ENCODE measurements at places on chromosomes 1 and 21. TPM values are rescaled to one million over a fixed set of nuclear protein-coding genes. Genes with fewer than 3 reads are reported as not detected.

DNA sequence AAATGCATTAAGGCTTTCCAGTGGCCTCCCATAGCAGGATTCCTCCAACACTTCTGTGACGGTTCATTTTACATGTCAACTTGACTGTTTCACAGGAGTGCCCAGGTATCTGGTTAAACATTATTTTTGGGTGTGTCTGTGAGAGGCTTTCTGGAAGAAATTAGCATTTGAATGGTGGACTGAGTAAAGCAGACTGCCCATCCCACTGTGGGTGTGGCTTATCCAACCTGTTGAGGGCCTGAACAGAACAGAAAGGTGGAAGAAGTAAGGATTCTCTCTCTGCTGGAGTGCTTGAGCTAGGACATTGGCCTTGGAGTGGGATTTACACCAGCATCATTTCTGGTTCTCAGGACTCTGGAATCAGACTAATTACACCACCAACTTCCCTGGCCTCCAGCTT lies 85.6 kb downstream of the RGS7 start:
- DNase-seq, result no peak

TNFRSF8 gene
- total RNA-seq, result 0.34 TPM

RIPPLY3 gene
- total RNA-seq, result not detected

NBPF6 gene
- 0.20 TPM for total RNA-seq

DNA sequence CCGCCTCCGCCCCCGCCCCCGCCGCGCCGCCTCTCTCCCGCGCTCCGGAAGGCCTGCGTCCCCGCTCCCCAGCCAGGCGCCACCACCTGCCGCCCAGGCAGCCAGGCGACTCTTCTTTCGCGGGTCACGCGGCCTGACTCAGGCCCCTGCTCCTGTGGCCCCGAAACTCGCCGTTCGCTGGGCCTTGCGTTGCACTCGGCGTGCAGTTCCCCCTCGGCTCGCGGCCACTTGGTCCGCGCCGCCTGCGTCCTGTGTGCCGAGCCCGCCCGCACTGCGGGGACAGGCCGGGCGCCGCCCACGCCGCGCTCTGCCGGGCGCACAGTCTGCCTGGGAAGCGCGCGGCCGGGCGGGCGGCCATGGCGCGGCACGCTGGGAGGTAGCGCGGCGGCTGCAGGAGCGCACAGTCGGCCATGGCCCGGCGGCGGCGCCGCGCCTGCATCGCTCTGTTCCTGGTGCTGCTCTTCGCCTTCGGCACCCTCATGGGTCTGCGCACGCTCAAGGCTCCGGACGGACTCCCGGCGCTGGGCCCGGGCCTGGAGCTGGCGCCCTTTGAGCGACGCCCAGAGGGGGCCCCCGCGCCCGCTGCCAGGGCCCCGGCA lies at the start of gene MANEAL:
TSS of gene MANEAL (plus strand) at position 75 of the 599 bp plus-strand sequence. CDS start at position 411, 336 bp downstream.
- no peak for DNase-seq

DNA sequence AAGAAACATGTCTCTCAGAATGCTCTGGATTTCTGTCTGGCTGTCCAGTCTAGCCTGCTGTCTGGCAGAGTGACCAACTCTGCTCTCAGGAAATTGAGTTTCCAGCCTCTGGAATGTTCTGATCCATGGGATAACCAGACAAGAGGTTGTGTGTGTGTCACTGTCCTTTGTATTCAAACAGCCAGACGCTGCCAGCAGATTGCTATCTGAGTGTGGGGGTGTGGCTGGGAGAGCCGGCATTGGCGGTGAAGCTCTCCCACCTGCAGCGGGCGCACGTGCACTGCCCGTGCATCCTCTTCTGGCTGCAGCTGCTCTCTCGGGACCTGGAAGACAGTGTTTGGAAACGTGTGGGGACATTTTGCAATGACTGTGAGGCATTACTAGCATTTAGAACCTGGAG lies 26.1 kb downstream of the PKP1 start:
- no peak for DNase-seq

DNA sequence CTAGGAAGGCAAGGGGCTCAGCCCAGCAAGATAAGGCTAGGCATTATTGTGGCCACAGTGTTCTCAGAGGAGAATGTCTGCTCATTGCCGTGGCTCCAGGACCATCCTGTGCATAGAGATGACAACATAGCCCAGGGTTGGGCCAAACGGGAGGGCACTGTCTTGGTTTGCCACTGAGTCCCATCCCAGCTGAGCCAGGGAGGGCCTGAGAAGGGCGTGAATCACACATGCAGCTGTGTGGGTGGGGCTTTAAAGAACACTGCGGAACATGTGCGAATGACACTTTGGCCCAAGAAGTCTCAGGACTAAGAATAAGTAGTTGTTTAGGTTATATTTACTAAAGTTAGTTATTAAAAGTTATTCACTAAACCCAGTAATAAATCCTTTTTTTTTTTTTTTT lies 18.5 kb downstream of the CHAF1B start:
- no peak for DNase-seq

DNA sequence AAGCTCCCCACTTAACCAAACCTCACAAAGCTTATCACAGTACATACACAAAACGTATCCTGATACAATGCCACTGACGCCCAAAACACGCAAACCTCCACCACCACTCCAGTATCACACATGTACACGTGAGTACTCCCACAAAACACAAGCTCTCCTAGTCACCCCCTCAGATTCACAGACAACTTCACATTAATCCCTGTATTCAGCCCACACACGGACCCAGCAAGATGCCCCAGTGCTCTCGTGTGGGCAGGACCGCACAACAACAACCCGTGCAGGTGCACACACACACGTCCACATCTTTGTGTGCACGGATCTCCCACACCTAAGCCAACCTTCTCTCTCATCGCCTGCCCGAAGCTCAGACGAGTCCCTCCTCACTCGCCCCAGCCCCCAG lies 17.6 kb downstream of the PADI1 start:
- no peak for DNase-seq

DNA sequence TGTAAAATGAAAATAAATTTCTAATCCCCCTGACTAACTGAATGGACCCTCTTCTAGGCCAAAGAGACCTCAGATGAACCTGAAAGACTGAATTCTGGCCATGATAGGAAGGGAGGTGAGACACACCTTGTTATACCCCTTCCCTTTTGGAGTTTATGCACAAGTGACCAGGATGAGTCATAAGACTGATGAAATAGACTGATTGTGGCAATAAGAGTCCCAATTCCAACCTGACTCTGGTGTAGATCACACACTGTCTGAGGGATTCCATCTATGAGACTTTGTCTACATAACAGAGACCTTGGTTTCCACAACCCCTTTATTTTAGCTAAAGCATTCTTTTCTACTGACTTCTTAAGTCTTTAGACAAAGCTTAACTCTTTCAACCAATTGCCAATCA lies 13.5 kb upstream of the OR2G2 start:
- no peak for DNase-seq

DNA sequence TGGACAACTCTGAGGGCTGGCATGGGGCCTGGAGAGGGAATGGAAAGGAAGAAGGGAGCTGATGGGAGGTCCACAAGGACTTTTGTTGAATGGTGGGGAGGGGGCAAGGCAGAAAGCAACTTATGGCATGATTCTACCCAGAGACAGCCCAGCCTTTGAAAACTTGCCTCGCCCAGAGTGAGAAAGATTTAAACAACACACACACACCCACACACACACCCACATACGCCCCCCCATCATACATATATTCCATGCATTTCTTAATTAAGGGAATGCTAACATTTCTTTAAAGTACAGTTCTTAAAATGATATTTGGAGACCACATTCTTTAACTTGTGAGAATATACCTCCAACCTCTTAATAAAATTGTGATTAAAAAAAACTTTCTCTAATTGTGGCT lies 115.4 kb upstream of the F3 start:
- DNase-seq, result no peak

GRHL3 gene
- not detected for total RNA-seq

OR14K1 gene
- not detected for total RNA-seq

DNAI4 gene
- 5.2 TPM for total RNA-seq

- DNase-seq, result no peak
Observed at GRCh38 chr1:86155051-86155806, 1.3 kb downstream of the COL24A1 start.

DNA sequence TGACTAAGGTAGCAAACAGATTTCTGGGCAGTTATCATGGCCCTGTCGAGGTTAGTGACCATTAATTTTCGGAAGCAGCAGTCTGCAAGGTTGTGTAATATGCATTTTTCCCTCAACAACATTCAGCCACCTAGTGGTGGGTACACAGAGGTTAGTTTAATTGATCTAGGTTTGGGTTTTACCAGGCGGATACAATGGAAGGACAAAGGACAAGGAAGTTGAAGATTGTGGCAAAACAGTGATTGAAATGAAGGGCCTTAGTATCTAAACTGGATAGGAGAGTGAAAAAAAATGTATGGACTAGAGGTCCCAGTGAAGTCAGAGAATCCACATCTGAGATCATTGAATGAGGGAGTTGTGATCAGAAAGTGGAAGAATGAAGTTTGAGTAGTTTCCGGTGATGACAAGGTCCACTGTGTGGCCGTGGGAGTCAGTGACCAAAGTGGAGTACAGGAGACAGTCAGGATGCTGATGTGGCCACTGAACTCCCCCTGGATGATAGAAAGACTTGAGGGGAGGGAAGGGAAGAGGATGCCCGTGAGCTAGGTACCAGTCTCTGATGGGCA lies 2.8 kb downstream of the ARMH1 start:
- no peak for DNase-seq

DNA sequence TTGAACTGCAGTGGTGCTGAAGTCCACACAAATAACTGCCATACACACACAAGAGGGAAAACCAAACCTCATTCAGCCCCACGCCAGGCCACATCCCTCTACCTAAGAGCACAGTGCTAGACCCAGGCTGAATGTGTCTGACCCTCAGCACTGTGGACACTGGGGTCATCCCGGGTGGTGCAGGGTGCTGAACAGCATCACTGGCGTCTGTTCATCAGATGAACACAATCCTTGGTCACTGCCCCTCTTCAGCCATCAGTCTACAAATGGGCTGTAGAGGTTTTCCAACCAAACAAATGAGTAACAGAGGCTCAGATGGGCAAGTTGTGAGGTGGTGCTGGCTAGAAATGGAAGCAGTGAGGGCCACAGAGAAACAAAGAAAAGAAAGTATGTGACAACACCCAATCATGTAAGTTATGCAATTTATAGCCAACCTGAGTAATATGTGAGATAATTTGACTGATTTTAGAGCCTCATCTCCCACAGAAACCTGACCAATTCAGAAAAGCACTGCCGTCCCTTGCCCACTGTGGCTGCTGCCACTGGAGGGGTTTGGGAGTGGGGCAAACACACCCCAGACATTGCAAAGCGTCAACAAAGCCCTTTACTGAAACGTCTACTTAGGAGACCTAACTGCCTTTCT lies 27.9 kb downstream of the GNB1 start:
- no peak for DNase-seq

GRCh38 chr21:42396799-42397745 lies 1.2 kb upstream of the TMPRSS3 start:
- DNase-seq, result no peak

- DNase-seq, result peak; percentile 12
Observed at GRCh38 chr1:117534995-117535467, 70.8 kb upstream of the TENT5C start.

DNA sequence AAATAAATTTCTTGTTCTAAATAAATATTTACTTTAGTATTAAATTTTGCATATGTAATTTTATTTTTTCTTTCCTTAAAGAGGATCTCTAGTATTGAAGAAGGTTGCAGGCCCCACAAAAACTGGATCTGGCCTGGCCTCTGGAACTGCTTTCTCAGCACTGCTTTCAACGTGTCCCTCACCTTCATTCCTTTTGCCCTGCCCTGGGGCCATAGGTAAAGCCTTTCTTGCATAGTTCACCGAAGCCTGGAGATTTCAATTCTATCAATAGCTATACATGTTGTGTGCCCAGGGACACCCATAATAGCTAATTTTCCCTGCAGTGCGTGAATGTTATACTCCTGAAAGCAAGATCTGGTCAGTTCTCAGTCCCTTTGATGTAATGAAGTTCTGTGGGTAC lies 12.0 kb upstream of the GPR137B start:
- no peak for DNase-seq

- DNase-seq, result no peak
Observed at GRCh38 chr1:64469116-64469976, 583 bp upstream of the CACHD1 start.

DNA sequence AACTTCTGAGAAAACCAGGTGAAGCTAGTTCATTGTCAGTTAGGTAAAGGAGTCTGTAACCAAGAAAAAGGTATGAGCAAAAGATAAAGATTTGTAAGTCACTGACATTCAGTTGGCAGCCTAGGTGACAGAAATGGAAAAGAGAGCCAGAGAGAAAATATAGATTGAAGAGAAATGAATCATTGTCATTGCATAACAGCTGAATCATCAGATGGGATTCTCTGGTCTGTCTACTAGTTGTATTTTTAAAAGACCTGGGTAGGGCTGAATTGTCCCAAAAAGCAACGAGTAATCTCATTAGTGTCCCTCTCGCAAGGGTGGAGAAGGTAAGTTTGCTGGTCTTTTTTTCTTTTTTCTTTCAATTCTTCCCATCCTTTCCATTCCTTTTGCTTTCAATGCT lies 36.6 kb downstream of the PTGS2 start:
- no peak for DNase-seq

KCNN3 gene
- 0.12 TPM for total RNA-seq

DNA sequence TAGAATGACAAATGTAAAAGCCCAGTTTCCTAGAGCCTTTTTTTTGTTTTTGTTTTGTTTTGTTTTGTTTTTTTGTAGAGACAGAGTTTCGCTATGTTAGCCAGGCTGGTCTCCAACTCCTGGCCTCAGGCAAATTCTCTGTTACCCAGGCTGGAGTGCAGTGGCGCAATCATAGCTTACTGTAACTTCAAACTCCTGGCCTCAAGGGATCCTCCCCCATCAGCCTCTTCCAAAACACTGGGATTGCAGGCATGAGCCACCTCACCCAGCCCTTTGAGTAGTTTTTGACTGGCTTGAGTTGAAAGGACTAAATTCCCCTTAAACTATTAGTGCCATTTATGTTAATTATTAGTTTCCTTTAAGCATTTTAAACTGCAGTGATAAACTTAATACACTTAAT lies 28.8 kb upstream of the ZBTB18 start:
- DNase-seq, result no peak

- no peak for DNase-seq
Observed at GRCh38 chr21:16773206-16773605, 739.6 kb upstream of the CXADR start.

PTPRU gene
- total RNA-seq, result not detected

DNA sequence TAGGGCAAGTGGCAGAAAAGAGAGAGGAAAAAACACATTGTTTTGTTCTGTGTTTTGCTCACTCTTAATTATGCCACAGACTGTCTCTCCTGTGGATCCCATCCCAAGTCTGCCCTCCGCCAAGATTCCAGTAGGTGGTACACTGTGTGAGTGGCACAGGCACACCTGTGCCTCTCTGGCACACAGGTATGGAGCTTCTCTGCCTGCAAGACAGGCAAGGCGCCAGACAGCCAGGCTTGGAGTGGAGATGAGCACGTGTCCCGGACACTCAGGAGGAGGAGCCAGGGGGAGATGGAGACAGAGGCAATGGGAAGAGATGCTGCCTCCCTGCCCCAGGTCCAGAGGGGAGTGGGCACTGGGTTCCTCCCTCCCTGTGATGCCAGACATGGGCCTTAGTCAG lies 6.5 kb upstream of the GRIK3 start:
- no peak for DNase-seq

SLC35F3 gene
- not detected for total RNA-seq

DNA sequence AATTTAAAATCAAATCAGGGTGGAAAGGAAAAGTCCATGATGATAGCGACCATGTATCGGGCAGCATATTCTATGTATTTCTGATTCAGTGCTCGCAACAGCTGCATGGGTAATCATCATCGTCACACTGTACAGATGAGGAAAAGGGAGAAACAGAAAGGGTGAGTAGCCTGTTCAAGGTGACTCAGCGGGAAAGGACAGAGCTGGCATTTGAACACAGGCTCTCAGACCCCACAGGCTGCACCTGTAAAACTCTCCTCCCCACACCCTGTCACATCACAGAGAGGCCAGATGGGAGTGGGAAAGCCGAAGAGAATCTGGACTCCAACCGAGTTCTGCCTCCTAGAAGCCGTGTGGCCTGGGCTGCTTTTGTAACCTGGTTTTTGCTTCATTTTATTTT lies 14.0 kb downstream of the RUNX1 start:
- DNase-seq, result no peak
